ENCODE measurements at places on chromosomes 1 and 21. TPM values are rescaled to one million over a fixed set of nuclear protein-coding genes. Genes with fewer than 3 reads are reported as not detected.

GNG4 gene
- polyA plus RNA-seq: 0.33 TPM

ABCA4 gene
- polyA plus RNA-seq: 0.17 TPM

XCL2 gene
- polyA plus RNA-seq: not detected

HJV gene
- not detected for polyA plus RNA-seq

KRTAP12-2 gene
- polyA plus RNA-seq: not detected

- no peak for DNase-seq
Measured at GRCh38 chr1:48019714-48020315, 22.6 kb upstream of the TRABD2B start.

FCGR1A gene
- polyA plus RNA-seq: not detected

GRCh38 chr1:155969377-155969791, 9.0 kb downstream of the ARHGEF2 start:
- DNase-seq: no peak

DNA sequence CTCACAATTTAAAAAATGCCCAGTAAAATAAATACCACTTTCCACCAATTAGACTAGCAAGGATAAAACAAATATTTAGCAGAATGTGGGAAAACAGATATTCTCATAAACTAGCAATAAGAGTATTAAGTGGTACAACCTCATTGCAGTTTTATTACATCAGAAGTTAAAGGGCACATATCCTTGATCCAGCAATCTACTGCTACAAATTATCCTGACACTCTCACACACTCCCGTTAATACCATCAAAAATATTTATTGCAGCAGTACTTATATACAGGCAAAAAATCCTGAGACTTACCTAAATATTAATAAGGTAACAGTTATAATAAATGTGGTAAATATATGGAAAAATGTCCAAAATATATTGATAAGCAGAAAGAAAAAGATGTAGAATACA, 44.3 kb downstream of the ZNF644 start:
- no peak for DNase-seq

GUCA2A gene
- polyA plus RNA-seq: not detected

URB1 gene
- polyA plus RNA-seq: 7.7 TPM

DNA sequence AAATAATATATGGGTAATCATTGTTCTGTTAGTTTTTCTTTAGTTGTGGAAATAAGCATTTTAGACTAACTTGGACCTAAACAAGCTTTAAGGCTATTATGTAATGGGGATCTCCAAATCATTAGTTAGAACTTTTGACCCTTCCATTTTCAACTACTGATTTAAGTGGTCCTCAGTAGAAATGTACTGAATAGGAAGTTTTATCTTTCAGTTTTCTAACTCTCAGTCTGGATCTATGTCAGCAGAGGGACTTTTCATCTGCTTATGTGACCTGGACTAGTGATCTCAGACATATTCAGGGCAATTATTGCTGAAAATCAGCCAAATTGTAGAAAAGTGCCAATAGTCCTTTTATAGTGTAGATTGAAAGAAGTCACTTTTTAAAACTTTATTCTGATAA, 56.0 kb downstream of the SASS6 start:
- no peak for DNase-seq

CYP4A22 gene
- polyA plus RNA-seq: not detected

DNA sequence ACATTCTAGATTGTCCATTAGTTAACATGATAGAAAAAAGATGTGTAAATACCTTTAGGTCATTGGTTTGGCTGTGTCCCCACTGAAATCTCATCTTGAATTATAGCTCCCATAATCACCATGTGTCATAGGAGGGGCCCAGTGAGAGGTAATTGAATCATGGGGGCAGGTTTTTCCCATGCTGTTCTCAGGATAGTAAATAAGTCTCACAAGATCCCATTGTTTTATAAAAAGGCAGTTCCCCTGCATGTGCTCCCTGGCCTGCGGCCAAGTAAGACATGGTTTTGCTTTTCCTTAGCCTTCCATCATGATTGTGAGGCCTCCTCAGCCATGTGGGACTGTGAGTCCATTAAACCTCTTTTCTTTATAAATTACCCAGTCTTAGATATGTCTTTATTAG, 32.5 kb upstream of the SLC44A5 start:
- DNase-seq: no peak

- DNase-seq: no peak
Measured at GRCh38 chr1:30134466-30135217, 588.7 kb downstream of the MATN1 start.

CELA3B gene
- not detected for polyA plus RNA-seq

TRAPPC10 gene
- 26.8 TPM for polyA plus RNA-seq

PCSK9 gene
- 0.17 TPM for polyA plus RNA-seq

B3GALNT2 gene
- 25.3 TPM for polyA plus RNA-seq

DNA sequence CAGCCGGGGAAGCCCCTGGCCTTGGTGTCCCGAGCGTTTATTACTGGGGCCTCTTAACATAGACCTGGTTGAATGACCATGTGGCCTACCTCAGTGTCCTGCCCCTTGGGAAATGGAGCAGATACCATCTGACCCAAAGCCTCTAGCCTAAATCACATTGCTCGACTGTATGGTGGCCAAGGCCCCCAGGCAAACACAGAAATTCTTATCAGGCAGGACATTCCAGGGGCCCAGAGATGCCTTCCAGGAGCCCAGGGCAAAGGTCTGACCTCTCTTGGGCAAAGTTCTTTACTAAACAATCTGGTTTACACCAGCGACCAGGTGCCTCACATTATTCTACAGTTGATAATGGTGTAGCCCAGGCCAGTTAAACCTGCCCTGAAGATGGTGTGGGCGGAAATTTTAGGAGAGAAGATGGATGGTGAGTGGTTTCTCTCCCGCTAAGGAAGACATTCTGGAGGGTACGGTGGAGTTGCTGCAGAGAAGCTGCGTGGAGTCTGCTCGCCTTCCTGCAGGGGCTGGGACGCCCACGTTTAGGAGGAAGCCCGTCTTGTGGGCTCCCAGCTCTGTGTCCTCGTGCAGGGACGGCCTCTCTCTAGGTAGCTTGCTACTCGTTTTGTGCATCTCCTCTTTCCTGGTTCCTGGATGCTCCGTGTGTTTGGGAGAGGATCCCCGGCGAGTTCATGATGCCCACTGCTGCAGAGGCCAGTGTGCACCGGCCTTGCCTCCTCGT, 21.2 kb downstream of the AJAP1 start:
- DNase-seq: no peak

DNA sequence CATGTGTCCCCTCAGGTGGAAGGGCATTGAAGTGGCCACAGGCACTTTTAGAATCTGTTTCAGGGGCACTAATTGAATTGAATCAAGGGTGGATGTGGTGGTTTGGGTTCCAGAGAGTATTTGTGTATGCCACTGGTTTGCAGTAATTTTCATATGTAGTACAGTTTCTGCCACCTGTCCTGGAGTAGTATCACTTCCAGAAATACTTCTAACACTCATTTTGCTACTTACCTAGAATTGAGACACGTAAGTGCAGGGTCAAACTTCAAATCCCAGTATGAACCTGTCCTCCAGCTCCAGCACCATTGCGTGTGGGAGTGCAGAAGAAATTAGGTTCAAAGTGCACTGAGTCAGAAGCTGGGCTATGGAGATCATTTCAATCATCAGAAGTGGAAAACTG, 26.8 kb downstream of the RSPH1 start:
- DNase-seq: no peak

- DNase-seq: no peak
Measured at GRCh38 chr1:6424000-6424565, 493 bp upstream of the ESPN start.

GJA4 gene
- polyA plus RNA-seq: not detected

CR1L gene
- not detected for polyA plus RNA-seq

- DNase-seq: no peak
Measured at GRCh38 chr1:26826261-26827105, at the start of gene ZDHHC18. Gene ZDHHC18 (plus strand): TSS chr1:26826688. CDS start chr1:26826805, 117 bp downstream.

GRCh38 chr1:27471477-27471876, 18.5 kb downstream of the WASF2 start:
- no peak for DNase-seq

- DNase-seq: peak; percentile 3
Measured at GRCh38 chr21:32940079-32941014, 85.4 kb upstream of the OLIG2 start.

DNA sequence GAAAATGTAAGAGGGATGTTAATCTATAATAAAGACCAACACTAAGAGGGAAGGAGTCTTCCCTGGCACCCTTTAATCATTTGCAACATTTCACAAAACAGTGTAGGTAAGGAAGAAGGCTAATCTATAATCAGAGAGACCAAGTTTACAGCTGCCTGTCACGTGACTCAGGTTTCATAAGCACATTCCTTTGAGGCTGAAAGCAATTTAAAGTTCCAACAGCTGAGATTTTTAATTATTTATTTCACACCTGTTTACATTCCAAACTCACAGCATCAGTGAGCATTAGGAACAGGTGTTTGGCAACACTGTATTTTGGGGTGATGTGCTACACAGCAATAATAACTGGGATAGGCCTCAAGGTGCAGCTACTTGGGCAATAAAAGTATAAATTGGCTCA, 75.7 kb upstream of the PGBD5 start:
- no peak for DNase-seq

MEX3A gene
- polyA plus RNA-seq: 14.6 TPM

GUCA2B gene
- not detected for polyA plus RNA-seq

DNA sequence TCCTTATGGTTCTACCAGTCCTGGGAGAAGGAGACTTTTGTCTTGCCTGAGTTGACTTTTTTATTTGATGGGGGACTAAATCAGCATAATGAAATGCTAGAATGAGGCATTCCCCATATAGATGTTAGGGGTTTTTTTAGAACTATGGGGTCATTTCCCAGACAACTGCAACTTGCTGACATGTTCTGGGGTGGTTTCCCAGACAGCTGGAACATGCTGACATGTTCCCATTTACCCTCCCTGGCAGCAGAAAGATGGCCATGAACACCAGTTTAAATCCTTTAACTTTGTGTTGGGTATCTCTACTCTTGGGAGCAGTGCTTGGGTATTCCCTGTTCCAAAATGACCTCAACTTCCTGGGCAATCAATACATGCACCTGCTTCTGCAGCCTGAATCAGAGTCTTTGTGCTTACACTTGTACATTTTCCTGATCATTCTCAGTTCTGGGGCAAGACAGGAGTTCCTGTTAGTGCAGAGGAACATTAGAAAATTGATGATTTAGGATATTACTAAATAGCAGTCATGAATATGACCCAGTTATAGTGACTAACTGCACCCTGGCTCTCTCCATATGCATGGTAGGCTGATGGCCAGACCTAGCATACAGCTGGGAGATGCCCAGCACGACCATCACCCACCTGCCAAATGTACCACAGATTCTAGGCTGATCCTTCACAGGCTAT, 75.4 kb upstream of the CD5L start:
- no peak for DNase-seq

DNA sequence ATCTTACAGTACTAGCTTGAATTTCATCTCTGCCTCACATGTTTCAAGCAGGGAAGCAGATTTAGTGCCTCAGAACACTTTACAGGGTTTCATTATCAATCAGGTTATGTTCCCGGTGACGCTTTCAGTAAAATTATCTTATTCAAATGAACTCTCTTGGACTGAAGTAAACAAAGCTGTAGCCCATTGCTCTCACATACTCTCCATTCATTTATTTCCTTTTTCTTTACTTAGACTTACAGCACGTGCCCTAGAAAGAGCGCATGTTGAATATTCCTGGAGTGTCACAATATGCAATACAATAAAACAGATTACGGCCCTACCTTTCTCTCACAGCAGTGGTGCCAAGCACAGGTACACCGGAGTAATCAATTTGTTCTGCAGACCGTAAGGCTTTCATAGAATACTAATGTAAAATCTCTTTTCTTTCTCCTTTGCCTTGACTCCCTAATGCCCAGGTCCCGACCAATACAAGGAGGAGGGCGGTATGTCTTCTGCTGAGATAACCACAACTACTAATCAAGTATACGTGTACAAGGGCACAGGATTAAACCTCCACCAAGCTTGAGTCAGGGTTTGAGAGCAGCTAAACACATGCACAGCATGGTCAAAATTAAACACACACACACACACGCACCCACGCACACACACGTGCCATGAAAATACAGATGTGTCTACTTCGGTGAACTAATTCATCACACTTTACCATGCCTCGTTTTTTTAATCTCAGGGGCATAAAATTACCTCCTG, 62.8 kb downstream of the NRIP1 start:
- DNase-seq: no peak

- no peak for DNase-seq
Measured at GRCh38 chr1:229863651-229864545, 203.1 kb upstream of the GALNT2 start.

OR2W3 gene
- not detected for polyA plus RNA-seq

GRCh38 chr1:92749024-92749634, 35.8 kb downstream of the EVI5 start:
- DNase-seq: no peak

OR6P1 gene
- not detected for polyA plus RNA-seq

- DNase-seq: no peak
Measured at GRCh38 chr1:61111084-61112004, 29.0 kb downstream of the NFIA start.

GRCh38 chr1:156098784-156099183, 15.7 kb upstream of the LMNA start:
- DNase-seq: no peak

SLC1A7 gene
- polyA plus RNA-seq: 0.11 TPM

MSTO1 gene
- 17.1 TPM for polyA plus RNA-seq

KRTAP13-2 gene
- polyA plus RNA-seq: not detected

GRCh38 chr1:6316240-6317097, 55.6 kb upstream of the GPR153 start:
- no peak for DNase-seq

CHIA gene
- not detected for polyA plus RNA-seq

GRCh38 chr1:43975249-43975961, 645 bp downstream of the ATP6V0B start:
- no peak for DNase-seq
